ENCODE measurements at places on chromosomes 13 and 19. TPM values are rescaled to one million over a fixed set of nuclear protein-coding genes. Genes with fewer than 3 reads are reported as not detected.

- no peak for DNase-seq
Measured at GRCh38 chr13:28704282-28704681, 14.5 kb downstream of the SLC46A3 start.

DNA sequence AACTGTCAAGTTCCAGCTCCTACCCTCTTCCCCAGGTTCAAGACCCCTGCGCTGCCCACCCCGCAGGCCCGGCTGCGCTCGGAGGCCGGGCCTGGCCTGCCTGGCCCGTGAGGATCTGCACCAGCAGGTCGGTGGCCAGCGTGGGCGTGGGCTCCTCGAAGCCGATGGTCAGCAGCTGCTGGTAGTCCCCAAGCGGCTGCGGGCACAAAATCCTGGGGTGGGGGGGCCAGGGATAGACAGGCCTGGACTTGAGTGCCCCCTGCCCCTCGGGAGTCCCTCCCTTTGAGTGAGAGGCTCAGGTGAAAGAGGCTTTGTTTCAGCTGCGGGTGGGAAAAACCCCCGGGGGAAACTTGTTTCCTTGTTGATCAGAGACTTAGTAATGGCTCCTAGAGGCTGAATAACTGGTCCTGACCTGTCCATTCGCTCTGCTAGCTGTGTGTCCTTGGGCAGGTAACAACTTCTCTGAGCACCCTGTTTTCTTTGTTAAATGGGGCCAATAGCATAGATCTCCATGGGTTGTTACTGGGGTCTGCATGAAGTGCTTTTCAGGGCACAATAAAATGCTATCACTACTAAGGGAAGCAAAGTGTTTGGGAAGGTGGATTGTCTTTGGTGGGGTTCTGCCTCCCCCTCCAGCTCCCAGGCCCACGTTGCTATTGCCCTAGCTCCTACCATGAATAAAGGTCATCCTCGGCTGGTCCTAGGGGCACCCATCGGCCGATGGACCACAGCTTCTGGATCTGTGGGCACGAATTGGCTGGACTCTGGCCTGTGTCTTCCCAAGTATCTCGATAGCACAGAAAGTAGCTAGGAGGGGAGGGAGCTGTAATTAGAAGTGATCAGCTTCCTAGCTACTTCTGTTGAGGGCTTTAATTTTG lies 3.5 kb downstream of the C19orf67 start:
- DNase-seq: no peak

The RRAS gene
- polyA plus RNA-seq: 16.2 TPM

The FFAR1 gene
- 0.33 TPM for polyA plus RNA-seq
